ENCODE measurements at places on chromosomes 1 and 21.

GRCh38 chr1:180301135-180301742 lies 71.2 kb downstream of the LHX4 start:
- DNase-seq = no peak

DNA sequence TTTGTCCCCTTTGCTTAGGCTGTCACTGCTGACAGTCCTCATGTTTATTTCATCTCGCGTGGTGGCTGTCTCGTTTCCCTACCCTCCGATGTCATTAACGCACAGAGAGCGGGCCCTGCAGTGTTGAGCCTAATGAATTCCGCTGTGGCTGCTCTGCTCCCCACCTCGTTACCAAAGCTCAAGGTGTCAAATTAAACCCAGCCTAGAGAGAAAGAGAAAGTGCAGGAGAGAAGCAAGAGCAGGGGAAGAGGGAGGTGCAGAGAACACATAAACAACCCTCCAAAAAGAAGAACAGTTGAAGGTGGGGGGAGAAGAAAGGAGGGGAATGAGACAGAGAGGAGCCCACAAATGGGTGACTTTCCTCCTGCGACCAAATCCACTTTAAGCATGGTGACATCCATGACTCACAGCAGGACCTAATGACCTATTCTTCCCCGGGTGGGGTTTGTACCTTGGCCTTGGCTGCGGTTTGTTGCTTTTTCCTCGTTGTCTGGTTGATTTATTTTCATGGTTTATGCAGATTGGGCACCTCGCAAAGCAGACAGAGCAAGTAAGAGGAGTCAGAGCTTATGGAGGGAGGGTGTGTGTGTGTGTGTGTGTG lies 92.5 kb downstream of the PBX1 start:
- no peak for DNase-seq

DNA sequence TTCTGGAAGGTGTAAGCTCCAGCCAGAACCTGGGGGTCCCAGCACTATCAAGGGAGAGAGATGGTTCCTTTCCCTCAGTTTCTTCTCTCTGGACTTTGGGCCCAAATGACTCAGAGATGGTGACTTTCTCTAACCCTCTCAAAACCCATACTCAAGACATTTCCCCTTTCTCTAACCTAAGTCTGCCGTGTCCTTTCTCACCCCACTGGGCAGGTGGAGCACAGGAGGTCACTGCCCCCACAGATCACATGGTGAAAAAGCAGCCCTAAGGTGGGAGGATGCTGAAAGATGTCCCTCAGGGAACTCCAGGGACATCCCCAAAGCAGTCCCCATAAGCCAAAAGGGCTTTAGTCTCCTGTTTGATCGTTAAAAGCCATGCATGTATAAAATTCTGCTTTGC lies 173.7 kb downstream of the HIVEP3 start:
- DNase-seq = no peak

GRCh38 chr1:22123071-22123390 lies 19.9 kb downstream of the WNT4 start:
- DNase-seq = no peak

- no peak for DNase-seq
Measured at GRCh38 chr1:178412400-178412770, 84.4 kb downstream of the CLEC20A start.

DNA sequence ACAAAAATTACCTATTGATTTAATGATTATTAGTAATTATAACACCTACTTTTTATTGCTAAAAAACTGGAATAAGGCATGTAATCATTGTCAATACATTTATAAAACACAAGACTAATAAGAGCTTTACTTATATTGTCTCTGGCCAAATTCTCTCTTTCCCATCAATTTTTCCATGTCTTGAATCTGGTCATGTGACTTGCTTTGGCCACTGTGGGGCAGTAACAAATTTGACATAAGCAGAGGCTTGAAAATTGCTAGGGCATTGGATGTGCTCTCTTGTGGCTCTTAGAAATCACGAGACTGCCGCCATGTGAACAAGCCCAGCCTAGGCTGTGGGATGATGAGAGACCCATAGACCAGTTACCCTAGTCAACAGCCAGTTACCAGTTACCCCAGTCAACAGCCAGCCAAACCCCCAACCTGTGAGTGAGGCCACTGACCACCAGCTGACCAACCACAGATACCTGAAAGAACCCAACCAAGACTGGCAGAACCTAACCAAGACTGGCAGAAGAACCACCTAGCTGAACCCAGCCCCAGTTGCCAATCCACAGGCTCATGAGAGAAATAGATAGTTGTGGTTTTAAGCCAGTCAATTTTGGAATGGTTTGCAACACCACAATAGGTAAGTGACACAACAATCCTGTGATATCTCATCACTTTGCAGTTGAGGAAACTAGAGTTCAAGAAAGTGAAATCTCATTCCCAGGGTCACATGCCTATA lies 8.8 kb downstream of the KLHDC7A start:
- no peak for DNase-seq

DNA sequence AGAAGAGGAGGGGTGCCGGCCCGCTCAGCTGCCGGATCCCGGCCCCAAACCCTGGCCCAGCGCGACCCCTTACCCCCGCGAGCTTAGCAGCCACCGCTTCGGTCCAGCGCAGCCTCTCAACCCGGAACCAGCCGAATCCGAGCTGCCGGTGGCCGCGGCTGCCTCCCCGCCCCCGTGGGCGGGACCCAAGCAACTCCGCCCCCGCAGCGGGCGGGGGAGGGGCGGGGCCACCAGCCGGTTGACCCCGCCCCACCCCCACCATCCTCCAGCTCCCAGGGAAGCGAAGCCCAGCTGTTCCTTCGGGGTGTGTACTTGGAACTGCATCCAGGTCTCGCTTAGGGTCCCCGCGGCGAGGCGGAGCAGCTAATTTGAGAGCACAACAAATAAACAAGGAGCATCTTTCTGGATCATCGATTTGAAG lies at the start of gene TRIM62:
TRIM62 (minus strand) TSS at position 123 of the 421 bp plus-strand sequence. CDS start 611 bp downstream, outside the sequence.
- DNase-seq = peak; percentile 59

- no peak for DNase-seq
Measured at GRCh38 chr1:83905315-83905907, 93.5 kb downstream of the TTLL7 start.

Data from stimulated activated CD8-positive, alpha-beta memory T cell treated with anti-CD3 and anti-CD28 coated beads, Interleukin-7, amount 100 ng/mL, for 1 hour (primary cell).